ENCODE measurements at places on chromosomes 5 and 9.
A peak's percentile ranks its signal among the peaks of the same experiment; 100 is the strongest.

GRCh38 chr5:169071-169727 lies 22.1 kb upstream of the LRRC14B start:
- no peak for DNase-seq

GRCh38 chr5:150342583-150342982 lies 14.9 kb upstream of the TCOF1 start:
- no peak for DNase-seq

DNA sequence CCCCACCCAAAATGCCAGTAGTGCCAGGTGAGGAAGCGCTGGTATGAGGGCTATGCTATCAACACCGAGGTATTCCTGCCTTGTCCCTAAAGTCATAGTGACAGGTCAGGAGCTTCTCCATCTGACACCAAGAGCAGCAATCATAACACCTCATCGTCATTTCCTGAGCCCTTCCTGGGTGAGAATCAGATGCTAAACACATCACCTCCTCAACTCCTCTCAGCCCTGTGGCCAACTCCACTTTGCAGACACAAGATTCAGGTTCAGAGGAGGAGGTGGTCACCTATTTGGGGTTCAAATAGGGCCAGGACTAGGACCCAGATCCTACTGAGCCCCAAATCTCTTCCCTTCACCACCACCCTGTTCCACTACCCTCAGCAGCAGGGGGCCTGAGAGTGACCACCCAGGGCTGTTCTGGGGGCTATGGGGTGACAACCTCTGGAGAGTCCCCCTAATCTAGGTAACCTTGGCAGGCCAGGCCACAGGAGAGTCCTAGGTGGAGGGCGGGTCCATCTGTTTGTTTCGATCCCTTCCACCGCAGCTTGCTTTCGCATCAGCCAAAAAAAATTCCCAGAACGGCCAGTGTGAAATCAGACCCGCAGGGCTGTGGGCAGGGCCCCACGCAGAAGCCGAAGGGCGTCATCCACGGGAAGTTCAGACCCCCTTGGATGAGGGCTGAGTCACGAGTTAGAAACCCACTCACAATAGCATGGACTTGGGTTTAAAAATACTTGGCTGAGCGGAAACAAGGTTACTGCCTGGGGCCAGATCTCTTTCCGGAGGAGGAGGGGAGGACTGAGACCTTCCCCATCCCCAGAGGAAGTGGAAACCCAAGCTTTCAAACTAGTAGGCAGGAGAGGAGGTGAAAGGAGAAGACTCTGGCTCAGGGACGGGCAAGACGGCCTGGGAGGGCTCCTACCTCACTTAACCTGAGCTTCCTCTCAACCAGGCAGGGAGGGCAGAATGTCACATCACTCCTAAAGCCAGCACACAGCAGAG lies 8.7 kb downstream of the STK10 start:
- peak; percentile 65 for DNase-seq

GRCh38 chr5:156479849-156480248 lies 152.9 kb downstream of the SGCD start:
- DNase-seq: no peak

- DNase-seq: no peak
Observed at GRCh38 chr5:127936439-127936972, 147.1 kb upstream of the SLC12A2 start.

DNA sequence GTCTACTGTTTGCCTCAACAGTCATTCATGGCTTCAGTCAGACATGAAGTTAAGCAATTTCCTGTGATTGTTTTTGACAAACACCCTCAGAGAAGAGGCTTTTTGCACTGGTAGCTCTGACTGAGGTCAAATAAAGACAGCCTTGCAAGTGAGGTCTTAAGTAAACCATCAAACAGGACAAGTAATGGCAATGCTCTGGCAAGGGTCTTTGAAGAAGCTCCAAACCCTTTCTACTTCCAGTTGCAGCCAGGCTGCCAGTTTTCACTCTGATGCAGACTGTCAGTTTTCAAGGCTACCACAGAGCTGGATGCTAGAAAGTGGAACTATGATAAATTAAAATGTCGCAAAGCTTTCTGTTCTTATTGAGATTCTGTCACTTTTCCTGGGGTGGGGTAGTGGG lies 421.5 kb upstream of the PTGER4 start:
- DNase-seq: no peak

- DNase-seq: no peak
Observed at GRCh38 chr9:136270173-136270705, 24.6 kb upstream of the QSOX2 start.

- DNase-seq: no peak
Observed at GRCh38 chr9:19216466-19216865, 14.0 kb upstream of the DENND4C start.

- no peak for DNase-seq
Observed at GRCh38 chr5:121988488-121988887, 26.7 kb downstream of the SRFBP1 start.

DNA sequence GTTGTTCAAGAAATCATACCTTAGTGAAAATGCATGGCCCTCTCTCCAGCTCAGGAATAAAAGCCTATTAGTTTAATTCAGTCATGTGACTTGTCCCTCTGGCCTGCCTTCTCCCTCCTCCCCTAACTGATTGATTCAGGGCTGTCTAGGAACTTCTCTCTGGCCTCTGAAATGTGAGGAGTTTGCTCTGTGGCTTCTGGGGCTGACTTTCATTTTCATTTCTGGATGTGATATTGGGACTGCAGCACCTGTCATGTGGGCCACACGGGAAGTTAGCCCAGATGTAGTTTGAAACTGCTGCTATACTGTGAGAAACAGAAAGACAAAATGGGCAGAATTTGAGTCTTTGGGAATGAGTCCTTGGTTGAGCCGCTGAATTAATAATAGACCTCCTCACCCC lies 44.8 kb downstream of the PARP8 start:
- DNase-seq: peak; percentile 82

DNA sequence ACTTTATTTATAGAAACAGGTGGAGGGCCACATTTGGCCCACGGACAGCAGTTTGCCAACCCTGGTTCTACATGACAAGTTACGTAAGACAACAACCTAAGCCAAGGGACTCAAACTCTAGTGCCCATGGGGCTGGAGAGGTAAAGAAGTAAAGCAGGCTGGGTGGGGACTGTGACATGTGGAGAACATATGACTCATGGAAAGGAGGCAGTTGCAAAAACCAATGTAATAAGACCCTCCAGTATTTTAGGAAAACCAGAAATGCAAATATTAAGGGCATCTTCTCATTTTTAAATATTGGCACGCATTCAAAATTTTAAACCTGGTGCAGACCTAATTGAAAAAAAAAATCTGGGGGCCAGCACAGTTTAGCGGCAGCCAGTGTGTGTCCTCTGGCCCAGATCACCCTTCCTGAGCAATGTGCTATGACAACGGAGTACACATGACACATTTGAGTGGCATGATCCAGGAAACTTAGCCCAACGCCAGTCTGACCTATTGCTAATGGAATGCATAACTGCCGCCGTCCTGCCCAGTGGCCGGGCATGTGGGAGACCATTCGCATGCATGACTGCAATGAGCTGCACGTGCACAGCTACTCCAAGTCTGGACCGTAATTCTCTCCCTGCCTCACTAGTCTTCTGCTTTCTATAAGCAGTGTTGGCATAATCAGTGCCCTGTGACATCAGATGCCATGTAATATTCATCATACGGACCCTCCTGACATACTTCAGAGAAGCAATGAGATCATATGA lies 97.2 kb downstream of the SH3TC2 start:
- DNase-seq: no peak

GRCh38 chr9:128390150-128390812 lies 19.1 kb downstream of the URM1 start:
- no peak for DNase-seq

DNA sequence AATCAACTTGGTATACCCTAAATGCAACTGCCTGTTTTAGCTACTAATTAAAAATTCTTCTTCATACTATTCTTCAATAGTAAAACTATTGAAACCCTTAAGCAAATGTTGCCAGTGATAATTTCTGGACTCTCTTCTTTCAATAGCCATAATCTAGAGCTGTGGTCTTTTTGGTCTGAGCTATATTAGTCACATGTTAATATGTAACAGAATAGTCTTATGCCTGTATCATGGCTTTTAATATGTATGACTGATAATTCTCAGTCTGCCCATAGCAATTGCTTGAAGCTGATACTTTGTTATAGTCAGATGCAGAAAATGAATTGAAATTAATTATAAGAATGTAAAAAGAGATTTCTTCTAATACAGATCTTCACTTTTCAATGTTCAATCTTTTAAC lies 1871.9 kb upstream of the CDH6 start:
- DNase-seq: no peak

- DNase-seq: no peak
Observed at GRCh38 chr5:92418341-92418740, 1035.2 kb upstream of the ARRDC3 start.

DNA sequence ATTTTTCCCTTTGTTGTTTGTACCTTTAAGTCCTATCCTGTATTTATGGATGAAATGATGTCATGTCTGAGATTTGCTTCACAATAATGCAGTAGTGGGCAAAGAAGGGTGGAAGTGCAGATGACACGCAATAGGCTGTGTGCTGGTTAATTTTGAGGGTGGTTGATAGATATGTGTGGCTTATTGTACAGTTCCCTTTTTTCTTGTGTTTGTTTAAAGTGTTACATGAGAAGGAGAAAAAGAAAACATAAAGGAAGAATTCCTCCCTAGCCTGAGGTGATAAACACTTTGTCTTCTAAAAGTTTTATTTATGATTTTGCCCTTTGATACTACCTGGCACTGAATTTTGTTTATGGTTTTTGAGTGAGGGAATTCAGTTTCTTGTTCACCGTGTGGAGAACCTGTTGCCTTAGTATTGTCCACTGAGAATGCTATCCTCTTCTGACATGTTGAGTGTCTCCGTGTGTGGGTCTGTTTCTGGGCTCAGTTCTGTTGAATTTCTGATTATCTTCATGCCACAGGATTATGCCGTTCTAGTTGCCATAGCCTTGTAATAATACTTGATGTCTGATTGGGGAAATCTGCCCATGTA lies 52.3 kb upstream of the FAM120AOS start:
- DNase-seq: no peak

DNA sequence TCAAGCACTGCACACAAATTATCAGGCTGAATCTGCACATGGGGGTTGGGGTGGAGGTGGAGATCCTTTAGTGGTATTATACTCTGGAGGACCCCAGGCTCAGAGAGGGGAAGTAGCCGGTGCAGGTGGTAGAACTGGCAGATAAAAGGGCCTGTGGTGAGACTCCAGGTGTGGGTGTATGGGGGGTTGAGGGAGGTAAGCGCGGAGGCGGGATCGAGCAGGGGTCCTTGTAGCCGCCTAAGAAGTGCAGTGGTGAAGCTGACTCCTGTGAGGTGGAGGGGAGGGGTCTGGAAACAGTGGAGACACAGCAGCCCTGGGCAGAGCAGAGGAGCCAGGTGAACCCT lies 841 bp downstream of the ACSL6 start:
- no peak for DNase-seq

DNA sequence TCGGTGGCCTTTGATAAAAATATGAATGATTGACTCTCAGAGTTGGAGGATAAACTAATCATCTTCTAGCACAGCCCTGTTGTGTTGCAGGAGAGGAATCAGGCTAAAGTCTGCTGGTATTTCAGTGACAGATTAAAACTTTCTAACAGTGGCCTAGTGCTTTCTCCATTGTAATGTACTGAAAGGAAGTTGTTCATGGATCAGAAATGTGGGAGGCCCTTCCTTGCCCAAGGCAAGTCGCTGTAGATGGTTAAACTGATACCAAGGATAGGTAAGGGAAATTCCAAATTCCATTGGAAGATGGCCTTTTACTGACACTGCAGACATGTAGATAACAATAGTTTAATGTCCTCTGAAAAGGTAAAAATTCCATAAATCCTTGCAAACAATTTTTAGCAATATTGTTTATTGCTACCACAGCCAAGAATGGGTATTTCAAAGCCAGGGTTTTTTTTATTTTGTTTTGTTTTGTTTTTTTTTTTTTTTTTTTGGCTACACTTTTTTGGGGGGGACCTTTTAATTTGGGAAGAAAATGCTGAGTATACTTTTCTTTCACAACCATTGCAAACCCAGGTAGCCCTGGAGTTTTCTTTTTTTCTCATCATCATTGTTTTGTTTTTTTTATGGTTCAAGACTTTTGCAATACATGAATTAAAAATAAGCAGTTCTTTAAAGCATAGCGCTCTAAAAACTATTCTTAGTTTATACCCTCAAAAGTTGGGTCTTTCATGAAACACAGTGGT lies 35.5 kb downstream of the WDR36 start:
- no peak for DNase-seq

DNA sequence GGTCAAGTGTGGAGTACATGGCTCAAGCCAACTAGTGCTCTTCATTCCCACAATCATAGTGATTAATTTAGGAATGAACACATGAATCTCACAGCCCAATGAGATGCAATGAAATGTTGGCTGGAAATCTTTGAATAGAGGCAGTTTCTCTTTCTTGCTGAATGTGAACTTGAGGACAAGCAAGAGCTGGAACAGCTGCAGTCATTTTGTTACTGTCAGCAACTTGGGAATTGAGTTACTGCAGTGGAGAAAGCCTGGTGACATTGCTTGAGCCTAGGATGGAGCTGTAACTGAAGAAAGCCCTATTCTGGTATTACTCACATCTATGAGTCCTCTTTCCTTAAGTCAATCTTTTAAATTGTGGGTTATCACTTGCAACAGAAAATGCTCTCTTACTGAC lies 62.3 kb downstream of the YIPF5 start:
- DNase-seq: no peak

- no peak for DNase-seq
Observed at GRCh38 chr9:121289772-121290370, 21.9 kb downstream of the GSN start.

DNA sequence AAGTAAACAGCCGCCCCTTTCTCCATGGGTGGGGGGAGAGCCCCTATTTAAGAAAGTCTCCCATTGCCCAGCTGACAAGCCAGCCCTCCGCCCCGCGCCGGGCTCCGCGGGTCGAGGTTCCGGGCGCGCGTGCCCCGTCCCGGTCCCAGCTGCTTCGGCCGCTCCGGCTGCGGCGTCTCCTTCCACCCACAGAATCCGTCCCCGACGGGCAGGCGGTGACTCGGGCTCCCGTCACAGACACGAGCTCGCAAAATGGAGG lies 223 bp downstream of the NR3C1 start:
- DNase-seq: no peak

DNA sequence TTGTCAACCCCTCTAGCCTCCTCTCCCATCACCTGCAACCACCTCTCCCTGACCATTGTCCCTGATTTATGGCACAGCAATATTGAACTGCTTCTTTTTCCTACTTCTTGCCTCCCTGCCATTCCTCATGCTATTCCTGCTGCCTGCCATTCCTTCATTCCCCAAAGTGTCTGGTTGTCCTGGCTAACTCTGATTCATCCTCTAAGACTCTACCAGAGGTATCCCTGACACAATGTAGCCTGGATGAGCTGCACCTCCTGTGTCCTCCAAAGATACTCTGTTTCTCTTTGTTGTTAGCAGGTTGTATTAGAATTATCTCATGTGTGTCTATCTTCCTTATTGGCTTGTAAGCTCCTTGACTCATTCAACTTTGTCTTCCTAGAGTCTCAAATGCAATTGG lies 53.5 kb upstream of the PTPN3 start:
- no peak for DNase-seq
